ENCODE measurements at places on chromosomes 16 and 17.

GRCh38 chr17:41322094-41322902 is 6.8 kb upstream of the KRTAP17-1 start:
- DNase-seq = no peak

DNA sequence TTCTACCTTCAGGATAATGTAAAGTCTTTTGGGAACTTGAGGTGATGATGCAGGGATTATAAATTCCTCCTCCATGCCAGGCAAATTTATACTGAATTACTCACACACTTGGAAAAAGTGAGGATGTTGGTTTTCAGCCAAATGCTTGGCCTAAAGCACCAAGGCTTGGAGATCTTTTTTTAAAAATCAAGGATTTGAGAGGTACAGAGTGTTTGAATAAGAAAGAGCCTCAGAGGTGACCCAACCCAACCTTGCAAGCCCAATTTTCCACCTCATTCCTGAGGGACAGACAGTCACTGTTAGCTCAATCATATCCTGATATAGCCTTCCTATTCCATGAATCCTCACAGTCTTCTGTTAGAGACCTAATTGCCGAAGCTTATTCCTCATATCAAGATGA is 14.0 kb downstream of the GRIN2A start:
- DNase-seq = no peak

DNA sequence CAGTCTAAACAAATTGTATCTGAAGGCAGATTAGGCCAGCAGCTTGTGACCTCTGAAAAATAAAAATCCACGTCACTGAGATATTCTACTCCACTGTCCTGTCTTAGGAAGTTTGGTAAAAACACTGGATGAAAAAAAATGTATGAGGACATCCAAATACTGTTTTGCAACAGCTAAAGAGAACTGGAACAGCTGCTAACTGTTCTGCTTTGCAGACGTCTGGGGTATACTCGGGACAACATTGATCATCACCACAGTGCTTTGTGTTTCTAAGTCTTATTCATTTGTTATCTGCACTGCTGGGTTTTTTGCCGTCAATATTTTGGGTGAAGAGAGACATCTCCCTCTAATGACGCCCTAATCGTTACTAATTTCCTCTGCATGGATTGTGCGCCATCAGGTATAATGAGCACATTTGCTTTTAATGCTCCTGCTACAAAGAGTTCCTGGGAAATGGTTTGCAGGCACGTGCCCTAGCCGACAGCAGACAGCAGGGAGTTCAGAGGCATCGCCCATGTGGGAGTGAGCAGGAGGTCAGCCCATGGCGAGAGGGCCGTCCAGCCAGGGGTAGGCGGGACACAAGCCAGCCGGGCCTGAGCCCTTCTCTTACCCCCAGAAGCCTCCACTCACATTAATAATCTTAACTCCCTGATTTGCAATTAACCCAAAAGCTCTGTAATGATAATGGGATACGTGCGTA is 87.0 kb downstream of the CBLN1 start:
- DNase-seq = no peak

GRCh38 chr17:27366437-27366836 is 72.5 kb downstream of the WSB1 start:
- DNase-seq = no peak

- DNase-seq = no peak
Measured at GRCh38 chr16:70735141-70735979, 49.5 kb upstream of the MTSS2 start.

- no peak for DNase-seq
Measured at GRCh38 chr16:86387468-86388440, 122.6 kb upstream of the FOXF1 start.

- no peak for DNase-seq
Measured at GRCh38 chr16:89498839-89499238, 8.5 kb upstream of the ANKRD11 start.

DNA sequence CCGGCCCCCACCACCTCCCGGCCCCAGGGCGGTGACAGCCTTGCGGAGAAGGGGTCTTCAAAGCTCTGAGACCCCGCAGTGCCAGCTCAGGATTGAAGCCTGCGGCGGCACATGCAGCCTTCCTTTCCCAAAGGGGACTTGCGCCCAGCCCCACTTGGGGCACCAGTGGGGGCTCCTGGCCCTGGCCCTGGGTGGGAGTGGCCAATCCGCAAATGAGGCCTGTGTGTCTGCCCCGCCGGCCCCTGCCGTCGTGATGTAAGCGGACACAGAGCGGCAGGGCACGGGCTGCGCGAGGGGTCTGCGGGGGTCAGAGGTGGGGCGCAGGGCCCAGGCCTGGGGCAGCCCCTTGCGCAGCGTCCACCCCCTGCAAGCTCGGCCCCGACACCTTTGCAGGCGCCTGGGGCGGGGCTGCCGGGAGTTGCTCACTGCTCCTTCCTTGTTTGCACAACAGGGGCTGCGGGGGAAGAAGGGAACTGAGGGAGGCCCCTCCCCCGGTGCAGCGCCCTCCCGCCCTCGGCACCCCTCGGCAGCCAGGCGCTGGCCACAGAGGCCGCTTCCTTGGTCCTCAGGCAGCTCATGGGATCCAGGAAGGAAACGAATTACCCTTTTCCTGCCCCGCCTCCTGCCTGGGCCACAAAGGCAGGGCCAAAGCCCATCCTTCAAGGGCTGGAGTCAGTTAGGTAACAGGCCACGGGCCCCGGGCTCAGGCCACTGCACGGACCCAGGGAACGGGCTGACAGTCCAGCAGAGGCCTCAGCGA is 2.9 kb downstream of the SLC16A3 start:
- no peak for DNase-seq

DNA sequence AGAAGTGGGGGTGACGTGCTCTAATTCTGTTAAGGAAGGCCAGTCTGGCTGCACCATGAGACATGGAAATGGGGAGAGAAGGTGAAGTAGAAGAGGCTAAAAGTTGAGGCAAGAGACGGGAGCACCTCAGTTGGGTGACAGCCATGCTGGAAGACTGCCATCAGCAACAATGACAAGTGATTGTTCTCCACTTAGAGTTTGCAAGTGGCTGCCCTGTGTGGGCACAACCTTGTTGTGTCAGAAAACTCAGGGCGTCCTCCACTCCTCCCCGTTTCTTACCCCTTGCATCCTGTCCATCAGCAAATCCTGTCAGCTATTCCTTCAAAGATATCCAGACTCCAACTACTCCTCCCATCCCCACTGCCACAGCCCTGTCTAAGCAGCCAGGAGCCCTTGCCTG is 17.6 kb downstream of the CES1 start:
- no peak for DNase-seq

- no peak for DNase-seq
Measured at GRCh38 chr16:90001761-90002503, 17.3 kb downstream of the DBNDD1 start.

- DNase-seq = no peak
Measured at GRCh38 chr16:9135797-9136196, 44.4 kb downstream of the HAPSTR1 start.

- no peak for DNase-seq
Measured at GRCh38 chr17:15913826-15914225, 31.1 kb upstream of the ADORA2B start.

- DNase-seq = no peak
Measured at GRCh38 chr16:80056324-80056723, 455.8 kb upstream of the MAF start.

DNA sequence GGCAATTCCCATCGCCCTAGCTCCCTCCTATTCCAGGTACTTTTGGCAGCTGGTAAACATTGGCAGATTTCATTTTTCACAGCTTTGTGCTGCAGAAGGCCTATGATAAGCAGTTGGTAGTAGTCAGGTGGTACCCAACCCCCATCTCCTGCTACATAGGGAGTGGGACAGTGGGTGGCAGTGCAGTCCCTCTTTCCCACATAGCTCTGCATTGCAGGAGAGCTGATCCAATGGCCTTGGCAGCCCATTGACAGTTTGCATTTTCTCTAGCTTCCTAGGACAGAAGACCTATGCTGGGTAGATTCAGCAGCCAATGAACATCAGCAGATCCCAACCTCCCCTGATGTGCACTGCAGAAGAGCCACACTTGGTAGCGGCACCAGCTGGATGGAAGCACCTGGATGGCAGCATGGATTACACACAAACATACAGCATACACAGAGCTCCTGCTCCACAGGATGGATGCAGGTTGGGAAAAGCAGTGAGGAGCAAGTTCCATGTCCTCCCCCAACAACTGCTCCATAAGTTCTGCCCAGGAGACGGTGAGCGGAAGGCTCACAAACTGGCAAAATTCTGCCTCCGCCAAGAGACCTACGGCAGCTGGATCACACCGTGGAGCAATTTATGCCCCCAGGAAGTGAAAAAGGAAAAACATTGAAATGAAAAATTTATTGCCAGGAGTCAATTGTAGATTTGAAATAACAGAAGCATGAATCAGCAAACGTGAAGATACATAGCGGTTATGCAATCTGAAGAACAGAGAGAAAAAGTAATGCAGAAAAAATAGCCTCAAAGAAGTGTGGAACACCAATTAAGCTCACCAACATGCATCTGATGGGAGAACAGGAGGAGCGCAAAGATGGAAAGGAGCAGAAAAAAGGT is 95.7 kb downstream of the CACNG1 start:
- DNase-seq = no peak

DNA sequence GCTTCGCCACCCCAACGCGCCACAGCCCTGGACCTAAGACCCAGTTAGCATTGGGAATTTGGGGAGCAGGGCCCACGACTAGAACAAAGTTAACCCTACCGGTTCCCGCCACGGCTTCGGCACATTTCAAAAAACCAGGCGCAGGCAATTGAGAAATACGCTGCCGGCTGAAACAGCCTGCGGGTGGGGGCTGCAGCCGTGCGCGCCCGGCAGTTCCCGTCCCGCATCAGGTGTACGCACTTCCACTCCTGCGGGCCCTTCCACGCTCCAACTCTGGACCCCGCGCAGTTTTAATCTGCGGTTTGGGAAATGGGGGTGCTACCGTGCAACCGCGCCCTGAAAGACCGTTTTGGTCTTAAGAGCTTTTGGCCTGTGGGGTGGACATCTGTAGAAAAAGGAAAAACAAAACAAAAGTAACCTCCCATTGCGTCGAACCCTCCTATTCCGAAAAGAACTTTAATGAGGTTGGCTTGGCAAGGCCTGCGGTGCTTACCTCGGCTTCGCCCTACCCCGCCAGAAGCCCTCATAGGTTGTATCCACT is 7.1 kb downstream of the IRX5 start:
- DNase-seq = no peak

DNA sequence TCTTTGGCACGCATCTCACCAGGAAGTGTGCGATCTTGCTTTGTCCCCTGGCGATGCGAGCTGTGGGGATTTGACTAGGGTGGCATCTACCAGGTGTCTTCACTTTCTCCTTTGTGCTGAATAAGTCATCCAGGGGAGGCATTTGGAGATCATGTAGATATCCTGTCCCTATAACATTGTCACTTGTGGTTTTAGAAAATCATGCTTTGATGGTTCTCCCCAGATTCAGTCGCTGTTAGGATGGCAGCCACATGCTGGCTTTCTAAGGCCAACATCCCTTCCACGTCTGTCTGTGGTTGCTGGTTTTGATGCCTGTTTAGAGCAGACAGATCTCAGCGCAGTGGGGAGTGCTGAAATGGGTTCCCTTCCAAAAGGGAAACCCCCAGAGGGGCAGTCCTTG is 2.5 kb downstream of the ADAD2 start:
- DNase-seq = no peak

- DNase-seq = no peak
Measured at GRCh38 chr17:40437095-40437732, 6.0 kb upstream of the IGFBP4 start.

DNA sequence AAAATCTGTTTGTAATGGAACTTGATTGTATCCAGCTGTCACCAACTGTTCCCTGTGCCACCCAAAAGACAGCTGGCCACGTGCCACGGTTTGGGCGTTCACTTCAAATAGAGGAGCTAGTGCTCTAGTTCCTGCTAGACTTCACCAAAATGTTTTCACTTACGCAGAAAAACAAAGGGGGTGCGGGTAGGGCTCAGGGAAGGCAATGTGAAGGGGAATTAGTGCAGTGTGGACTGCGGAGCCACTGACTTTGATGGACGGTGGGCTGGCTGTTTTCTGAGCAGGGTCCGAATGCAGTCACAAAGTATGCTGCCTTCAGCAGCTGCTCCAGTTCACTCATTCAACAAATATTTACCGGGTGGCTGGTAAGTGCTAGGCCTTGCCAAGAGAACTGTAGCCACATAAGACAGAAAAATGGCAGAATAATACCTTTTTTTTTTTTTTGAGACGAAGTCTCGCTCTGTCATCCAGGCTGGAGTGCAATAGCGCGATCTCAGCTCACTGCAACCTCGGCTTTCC is 7.6 kb upstream of the CYTH1 start:
- DNase-seq = no peak

DNA sequence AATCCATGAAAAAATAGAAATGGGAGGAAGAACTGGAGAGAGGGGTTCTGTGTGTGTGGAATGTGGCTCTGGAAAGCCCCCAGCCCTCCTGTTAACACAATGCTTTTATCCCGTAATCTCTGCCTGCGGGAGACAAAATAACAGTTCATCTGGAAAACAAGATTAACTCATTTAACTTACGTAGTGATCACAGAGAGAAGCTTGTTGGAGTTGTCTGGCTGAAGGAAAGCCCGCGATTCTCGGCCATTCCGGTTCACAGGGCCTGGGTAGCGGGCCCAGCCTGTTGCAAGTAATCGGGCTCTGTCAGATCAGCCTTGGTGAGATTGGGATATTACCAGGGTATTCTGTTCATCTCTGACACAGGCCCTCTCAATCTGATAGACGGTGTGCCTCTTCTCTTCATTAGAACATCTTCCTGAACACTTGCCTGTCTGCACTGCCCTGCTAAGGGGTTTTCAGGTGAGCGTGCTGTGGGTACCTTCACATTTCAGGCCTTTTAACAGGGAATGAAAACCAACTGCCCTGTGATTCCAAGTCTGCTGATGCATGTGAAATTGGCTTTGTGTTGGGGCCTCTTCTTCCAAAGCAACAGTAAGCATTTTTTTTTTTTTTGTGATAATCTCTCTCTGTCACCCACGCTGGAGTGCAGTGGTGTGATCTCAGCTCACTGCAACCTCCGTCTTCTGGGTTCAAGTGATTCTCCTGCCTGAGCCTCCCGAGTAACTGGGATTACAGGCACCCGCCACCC is 609.9 kb downstream of the WWOX start:
- DNase-seq = no peak

GRCh38 chr17:32671896-32672295 is 185.1 kb downstream of the CDK5R1 start:
- no peak for DNase-seq

- DNase-seq = no peak
Measured at GRCh38 chr17:47243737-47244598, 9.7 kb upstream of the ITGB3 start.

- DNase-seq = no peak
Measured at GRCh38 chr16:71402007-71402406, 39.8 kb downstream of the TLE7 start.

- no peak for DNase-seq
Measured at GRCh38 chr17:2564877-2565276, 28.6 kb upstream of the PAFAH1B1 start.

GRCh38 chr16:49843758-49844157 is 12.2 kb downstream of the ZNF423 start:
- no peak for DNase-seq

- DNase-seq = no peak
Measured at GRCh38 chr16:85754413-85754812, 3.5 kb upstream of the C16orf74 start.

- no peak for DNase-seq
Measured at GRCh38 chr16:12629271-12629670, 174.4 kb downstream of the CPPED1 start.

GRCh38 chr16:4800290-4801041 is 2.0 kb downstream of the ROGDI start:
- DNase-seq = no peak

- DNase-seq = no peak
Measured at GRCh38 chr17:3732210-3732621, 8.5 kb downstream of the HASPIN start.

GRCh38 chr17:46212634-46213435 is 19.6 kb upstream of the KANSL1 start:
- DNase-seq = peak; percentile 48

GRCh38 chr16:66590322-66590721 is 11.1 kb downstream of the CMTM2 start:
- DNase-seq = no peak

- no peak for DNase-seq
Measured at GRCh38 chr17:50458701-50459676, 9.7 kb downstream of the CHAD start.
